CD4-positive, alpha-beta T cell treated with Interleukin-17A for 4 hours (primary cell): ENCODE measurements at places on chromosomes 3 and 15.
A peak's percentile ranks its signal among the peaks of the same experiment; 100 is the strongest.

GRCh38 chr3:66723231-66723630 lies 222.4 kb upstream of the LRIG1 start:
- DNase-seq: no peak

DNA sequence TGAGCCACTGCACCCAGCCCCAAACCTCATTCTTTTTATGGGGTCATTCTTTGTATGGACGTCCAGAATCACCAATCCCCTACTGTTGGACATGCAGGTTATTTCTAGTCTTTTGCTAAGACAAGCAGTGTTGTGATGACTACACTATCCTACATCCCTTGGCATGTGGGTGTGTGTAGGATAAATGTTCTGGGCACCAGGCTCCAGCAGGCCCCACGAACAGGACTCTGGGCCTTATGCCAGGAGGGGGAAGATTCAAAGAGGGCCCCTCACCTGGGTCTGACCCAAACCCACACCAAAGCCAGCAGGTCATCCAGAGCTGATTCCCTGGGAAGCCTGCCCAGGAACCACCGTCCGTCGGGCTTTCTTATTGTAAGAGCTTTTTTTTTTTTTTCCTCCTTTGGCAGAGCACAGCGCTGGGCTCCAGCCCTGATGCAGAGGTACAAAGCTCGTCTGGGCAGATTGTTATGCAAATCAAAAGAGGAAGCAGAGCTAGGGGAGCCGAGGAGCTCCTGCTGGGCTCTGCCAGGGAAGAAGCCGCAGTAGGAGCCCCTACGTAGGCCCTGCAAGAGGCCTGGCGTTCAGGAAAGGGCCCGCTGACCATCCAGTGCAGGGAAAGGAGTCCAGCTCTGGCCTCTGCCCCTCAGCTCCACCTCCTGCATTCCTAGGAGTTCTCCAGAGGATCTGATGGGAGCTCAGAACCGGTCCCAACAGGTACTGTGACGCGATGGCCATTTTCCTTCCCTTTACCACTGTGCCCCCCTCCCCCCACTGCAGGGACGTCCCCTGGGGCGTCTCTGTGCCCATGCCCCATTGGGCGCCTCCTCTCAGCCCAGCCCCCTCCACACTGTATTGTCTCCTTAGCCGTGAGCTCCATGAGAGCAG lies 29.0 kb upstream of the FURIN start:
- DNase-seq: peak; percentile 19

DNA sequence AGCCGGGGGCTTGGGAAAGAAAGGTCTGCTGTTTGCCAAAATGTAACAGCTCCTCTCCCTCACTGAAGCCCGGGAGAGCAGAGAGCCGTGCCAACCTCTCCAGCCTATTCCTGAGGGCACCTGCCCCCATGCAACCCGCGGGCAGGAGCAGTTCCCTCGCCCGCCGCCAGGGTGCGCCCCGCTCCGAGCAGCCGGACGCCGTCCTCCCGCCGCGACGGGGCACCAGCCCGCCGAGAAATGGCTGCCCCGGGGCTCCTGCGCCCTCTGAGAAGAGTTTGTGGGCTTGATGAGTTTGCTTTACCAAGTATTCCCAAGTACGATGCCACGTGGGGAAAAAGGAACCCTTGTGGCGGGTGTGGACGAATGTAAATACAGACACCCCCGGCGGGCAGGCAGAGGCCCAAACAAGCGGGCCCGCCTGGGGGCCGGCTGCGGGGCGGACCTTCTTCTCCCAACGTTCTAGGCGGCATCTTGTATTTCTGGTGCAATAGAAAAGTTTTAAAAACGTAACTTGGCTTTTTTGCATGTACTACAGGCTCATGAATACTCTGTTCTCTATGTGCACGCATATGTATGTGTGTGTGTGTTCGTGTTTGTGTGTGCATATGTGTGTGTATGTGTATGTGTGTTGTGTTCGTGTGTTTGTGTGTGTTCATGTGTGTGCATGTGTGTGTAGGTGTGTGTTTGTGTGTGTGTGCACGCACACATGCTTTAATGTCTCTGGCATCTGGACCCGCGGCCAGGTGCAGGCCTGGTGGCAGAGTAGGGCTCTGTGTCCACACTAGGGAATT lies 162.9 kb downstream of the CHSY1 start:
- peak; percentile 84 for DNase-seq

DNA sequence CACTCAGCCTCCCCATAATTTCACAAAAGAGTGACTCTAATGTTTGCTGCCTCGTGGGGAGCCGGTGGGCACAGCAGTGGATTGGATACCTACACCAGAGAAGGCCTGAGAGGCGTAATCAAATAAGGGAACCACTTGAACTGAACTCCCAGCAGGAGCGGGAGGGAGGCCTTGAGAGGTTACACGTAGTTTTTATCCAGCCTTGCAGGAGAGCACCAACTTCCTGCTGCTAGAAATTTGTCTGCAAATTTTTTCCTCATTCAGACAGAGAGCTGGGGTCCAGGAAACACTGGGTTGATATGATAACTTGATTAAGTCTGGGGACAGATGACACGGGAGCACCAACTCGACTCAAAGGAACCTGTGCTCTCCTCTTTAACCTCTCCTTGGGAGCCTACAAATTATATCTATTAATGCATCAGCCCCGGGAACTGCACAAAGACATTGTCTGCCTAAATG lies 69.8 kb downstream of the HES1 start:
- peak; percentile 23 for DNase-seq

- DNase-seq: no peak
Observed at GRCh38 chr3:104717828-104718196, 648.9 kb upstream of the ALCAM start.

DNA sequence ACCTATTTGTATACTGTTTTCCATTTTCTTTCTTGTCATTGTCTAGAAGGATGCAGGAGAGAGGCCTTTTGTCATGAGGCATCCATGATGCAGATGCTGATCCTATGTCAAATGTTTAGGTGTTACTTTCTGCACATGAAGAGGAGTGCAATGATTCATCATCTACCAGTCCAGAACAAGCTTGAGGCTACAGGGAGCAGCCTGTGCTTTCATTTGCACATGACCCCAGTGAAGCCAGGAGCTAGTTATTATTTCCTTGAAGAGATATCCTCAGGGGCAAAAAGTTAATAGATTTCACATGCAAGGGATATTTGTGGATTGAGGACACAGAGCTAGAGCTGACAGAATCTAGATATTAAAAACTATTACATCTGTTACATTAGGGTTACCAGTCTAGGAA lies 204.4 kb upstream of the TGFBR2 start:
- no peak for DNase-seq

- DNase-seq: no peak
Observed at GRCh38 chr15:93553167-93553935, 464.3 kb upstream of the RGMA start.

DNA sequence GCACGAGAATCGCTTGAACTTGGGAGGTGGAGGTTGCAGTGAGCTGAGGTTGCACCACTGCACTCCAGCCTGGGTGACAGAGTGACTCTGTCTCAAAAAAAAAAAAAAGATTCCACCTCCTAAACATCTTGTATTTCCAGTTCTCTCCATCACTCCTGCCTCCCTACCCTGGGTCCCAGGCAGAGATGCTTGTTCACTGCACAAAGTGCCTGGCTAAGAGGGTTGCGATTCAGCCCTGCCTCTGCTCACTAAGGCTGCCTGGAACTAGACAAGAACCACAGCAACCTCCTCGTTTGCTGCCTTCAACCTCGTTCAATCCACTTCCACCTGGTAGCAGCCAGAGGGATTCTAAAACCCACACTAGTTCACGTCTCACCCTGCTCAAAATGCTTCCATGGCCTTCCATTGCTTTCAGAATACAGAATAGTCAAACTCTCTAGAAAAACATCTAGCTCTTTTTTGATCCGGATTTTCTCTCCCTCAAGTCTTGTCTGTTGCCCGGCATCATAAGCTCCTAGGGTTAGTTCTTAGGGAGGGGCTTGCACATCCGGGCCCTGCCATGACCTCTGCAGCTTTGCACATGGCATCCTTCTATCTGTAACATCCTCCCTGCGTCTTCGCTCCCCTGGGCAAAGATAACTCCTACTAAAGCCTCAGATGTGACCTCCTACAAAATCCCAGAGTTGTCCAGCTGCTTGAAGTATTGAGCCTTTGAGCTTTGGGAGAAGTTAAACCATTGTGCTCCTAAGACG lies 1.0 kb upstream of the MCM2 start:
- no peak for DNase-seq

DNA sequence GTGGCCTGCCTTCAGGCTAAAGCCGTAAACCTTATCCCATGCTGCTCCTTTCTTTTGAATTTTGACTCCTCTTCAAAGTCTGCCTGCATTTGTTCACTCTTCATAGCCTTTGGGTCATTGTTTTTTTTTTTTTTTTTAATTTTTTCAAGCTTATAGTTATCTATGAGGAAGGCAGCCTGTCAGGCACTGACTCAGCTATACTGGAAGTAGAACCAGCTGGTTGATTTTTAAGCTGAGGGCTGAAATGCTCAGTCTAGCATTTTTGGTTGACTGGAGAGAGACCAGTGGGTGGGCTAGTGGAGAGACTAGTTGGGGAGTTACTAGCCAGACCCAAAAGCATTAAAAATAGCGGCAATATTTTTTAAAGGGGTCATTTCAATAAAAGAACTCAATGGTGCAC lies 44.1 kb downstream of the C3orf20 start:
- no peak for DNase-seq

GRCh38 chr3:73839032-73839431 lies 214.3 kb upstream of the PDZRN3 start:
- no peak for DNase-seq

DNA sequence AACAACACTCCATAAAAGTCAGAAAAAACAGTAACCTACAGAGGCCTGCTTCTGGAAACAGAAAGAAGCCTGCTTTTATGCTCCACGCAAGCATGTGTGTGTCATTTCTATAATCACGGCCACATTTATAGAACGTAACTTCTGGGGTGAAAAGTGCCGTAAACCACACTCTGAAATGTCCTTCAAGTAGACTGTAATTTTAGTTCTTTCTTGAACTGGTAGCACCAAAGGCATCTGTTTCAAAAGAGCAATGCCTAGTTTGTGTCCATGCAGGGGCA lies 19.5 kb upstream of the CMTM7 start:
- no peak for DNase-seq

GRCh38 chr15:100713163-100713867 lies 110.9 kb downstream of the ASB7 start:
- no peak for DNase-seq

GRCh38 chr3:47359323-47359722 lies 21.5 kb upstream of the PTPN23 start:
- no peak for DNase-seq

DNA sequence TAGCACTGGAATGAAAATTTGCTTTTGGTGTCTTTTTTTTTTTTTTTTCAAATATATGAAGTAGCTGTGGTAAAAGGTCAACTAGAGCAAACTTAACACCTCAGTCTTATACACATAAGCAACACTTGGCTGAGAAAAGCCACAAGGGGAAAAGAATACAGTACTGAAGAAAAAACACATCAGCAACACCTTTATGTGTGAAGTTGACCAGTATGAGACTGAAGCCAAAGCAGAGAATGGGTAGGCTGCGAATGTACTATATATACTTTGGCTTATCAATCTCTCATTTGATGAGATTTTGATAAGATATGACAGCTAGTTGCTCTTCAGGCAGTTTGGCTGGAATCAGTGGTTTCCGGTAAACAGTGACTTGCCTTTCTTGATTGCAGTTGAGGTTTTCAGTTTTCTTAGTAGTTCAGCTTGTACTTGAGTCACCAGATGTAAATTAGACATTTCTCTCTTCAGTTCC lies 22.0 kb upstream of the ZCWPW2 start:
- peak; percentile 38 for DNase-seq

- no peak for DNase-seq
Observed at GRCh38 chr3:122908251-122908650, 113.4 kb downstream of the SLC49A4 start.

DNA sequence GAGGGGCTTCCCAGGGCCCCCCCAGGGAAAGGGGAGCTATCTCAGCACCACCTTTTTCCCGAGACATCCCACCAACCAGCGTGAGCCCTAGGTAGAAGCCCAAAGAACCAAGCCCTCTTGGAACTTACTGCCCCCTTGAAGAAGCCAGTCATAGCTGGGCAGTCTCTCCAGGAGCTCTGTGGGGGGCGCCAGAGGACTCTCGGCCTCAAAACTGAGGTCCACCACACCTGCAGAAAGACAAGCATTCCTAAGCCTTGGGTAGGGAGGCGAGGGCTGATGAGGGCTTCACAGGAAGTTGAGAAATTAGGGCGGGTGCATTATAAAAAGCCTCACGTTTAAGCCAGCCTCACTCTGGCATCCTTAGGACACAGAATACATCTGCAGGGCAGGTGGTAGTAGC lies 9.0 kb downstream of the SSUH2 start:
- no peak for DNase-seq

DNA sequence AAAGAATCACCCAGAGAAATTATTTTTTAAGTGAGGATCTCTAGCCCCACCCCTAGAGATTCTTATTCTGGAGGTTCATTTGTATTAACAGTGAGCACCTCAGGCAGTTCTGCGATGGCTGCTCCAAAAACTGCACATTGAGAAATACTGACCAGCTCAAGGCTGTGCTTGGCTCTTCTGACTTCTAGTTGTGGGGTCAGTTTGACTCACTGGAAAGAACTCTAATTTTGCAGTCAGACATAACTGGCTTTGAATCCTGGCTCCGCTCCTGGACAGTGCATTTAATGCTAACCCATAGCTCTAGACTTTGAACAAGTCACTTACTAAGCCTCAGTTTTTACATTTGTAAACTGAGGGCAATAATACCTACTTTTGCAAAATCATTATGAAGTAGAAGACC lies 123.6 kb upstream of the SKOR1 start:
- no peak for DNase-seq

DNA sequence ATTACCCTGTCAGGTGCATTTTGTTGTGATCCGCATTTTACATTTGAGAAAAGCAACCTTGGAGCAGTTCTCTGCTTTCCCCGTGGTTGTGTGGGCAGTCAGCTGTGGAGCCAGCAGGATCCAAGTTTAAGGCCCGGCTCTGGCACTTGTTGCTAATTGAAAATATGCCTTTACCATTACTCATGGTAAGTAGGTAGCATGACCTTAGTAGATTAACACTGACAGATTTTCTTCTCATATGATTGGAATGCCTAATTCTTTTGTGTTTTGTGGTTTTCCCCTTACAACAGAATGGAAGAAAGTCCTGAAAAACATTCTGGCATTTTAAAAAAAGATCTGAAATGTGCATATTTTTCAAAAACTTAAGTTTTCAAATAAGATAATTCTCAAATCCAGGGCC lies 246.5 kb upstream of the LRRN1 start:
- DNase-seq: no peak

GRCh38 chr3:55623786-55624185 lies 136.7 kb upstream of the WNT5A start:
- no peak for DNase-seq

GRCh38 chr3:29410220-29410619 lies 129.3 kb downstream of the RBMS3 start:
- DNase-seq: no peak

GRCh38 chr3:88611826-88612326 lies 462.1 kb downstream of the C3orf38 start:
- no peak for DNase-seq

DNA sequence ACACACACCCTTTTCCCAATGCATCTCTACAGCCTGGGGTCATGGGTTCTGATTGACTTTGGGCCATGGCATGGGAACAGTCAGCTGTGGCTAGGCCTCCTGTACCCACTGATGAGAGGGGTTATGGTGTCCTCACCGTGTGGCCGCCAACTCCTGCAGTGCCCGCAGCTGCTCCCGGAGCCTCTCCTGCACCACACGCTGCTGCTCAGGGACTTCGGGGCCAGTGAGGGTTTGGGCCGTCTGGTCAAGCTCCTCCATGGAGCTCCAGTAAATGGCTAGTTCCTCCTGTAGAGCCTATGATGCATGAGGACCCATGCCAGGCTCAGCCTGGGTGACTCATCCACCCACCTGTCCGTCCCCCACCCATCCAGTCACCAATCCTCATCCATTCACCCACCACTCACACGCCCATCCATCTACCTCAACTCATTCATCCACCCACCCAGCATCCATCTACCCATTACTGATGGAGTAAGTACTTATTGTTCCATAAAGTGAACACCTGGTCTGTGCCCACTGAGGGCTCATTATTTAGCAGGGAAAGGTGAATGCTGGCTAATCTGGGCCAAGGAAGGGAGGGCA lies 21.6 kb downstream of the SPTBN5 start:
- DNase-seq: no peak
